T-helper 2 cell treated with Interferon-gamma antibody and Interleukin-4, amounts not matched to agents 5 μg/mL and 100 μg/mL, for 36 hours (primary cell): ENCODE measurements at places on chromosomes 3 and 15.
A peak's percentile ranks its signal among the peaks of the same experiment; 100 is the strongest.

DNA sequence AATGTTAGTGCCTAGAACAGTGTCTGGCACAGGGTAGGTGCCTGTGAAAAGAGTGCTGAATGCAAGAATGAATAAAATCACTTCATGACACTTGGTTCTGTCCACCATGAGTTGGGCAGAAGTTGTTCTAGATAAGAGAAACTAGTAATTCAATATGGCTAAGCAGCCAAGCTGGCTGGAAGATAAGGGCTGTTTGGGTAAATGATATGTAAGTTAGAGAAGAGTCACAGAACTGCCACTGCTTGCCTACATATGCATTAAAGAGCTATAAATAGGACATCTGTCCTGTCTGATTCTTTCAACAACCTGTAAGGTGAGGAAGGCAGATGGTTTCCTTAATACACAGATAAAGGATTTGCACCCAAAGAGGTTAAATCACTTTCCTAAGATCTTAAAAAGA, 13.1 kb downstream of the MTMR10 start:
- DNase-seq, result no peak

DNA sequence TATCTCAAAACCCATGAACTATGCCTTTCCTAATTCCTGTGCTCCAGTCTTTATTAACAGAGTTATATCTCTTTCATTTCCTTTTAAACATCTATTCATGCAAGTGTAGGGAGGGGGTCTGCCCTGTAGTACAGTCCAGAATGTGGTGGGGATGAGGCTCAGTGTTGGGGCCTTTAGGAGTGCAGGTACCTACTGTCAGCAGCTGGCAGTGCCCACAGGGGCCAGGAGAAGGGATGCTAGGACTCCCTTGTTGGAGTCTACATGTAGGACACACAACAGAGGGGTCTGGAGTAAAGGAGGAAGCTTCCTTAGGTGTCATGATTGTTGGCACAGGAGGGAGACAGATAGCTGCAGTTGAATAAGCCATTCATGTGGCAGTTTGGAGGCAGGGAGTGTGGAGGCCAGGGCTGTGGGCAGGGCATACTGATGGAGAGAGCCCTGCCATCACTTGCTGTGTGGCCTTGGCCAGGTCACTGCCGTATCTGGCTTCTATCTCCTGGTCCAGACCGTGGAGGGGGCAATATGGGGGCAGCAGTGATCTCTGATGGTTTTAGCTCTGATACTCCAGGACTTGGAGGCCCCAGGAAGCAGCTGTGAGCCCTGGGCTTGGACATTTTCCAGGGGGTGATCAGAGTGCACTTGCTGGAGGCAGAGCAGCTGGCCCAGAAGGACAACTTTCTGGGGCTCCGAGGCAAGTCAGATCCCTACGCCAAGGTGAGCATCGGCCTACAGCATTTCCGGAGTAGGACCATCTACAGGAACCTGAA, 29.5 kb downstream of the ESYT3 start:
- no peak for DNase-seq

GRCh38 chr3:26681632-26682031, 59.1 kb downstream of the LRRC3B start:
- no peak for DNase-seq

GRCh38 chr3:99499235-99500158, 138.9 kb upstream of the COL8A1 start:
- no peak for DNase-seq

DNA sequence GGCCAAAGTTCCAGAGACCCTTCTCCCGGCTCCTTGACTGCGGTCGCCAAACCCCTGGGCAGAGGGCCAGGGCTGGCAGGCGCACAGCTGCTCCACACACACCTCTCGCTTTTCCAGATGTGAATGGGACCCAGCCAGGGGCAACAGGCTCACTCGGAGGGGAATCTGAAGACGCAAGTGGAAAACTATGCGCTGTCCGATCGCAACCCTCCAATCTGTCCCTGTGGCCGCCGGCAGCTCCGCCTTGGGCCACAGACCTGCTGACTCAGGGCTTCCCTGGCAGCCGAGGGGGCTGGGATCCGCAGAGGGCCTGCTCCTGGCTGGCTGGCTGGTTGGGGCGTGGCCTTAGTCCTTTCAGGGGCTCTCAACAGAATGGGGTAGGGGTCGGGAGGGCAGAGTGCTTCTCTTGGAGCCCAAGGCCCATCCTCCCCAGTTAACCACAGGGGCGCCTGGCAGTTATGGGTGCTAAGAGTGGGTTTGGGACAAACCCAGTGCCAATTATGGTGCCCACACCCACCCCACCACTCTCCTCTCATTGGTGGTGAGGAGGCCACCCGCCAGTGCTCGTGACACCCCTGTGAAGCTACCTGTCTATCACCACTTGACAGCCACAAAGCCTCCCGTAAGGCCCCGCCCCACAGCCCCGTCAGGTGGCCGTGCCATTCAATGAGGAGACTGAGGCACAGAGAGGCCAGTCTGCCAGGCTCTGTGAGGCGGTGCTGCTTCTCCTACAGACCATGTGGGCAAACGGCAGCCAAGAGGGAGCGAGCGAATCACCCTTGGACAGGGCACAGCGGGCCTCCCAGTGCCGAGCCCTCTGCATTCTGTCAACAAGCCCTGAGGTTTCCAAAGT, 53.8 kb downstream of the IQSEC1 start:
- DNase-seq, result no peak

GRCh38 chr15:38263996-38264395, 11.4 kb downstream of the SPRED1 start:
- no peak for DNase-seq

- peak; percentile 18 for DNase-seq
Observed at GRCh38 chr3:42698911-42699230, 3.7 kb downstream of the HHATL start.

DNA sequence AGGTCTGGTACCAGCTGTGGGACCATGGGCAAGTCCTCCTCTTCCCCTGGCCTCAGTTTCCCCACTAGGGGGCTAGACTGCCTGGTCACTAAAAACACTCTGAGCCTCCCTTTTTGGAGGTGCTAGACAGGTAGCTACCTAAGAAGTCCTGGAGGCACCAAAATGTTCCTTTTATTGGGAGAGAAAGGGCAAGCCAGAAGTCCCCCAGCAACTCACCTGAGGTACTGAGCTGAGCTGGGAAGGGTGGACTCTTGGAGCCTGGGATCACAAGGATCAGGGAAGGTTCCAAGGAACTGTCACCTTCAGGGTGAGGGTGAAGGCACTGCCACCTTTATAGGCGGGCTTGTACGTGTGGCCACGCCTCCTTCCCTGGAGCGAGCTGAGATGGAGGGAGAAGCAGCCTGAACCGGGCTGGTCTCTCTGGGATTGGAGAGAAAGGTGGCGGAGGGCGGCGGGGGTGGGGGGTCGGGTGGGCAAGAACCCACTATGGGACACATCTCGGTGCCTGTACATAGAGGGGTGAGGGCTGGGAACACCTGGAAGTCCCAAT, at the start of gene CYP1A1:
Gene CYP1A1, minus strand, starts transcription at position 304 of the 550 bp plus-strand sequence. CDS start 2,431 bp downstream, outside the sequence.
- DNase-seq, result no peak

- no peak for DNase-seq
Observed at GRCh38 chr3:30469133-30469532, 137.3 kb upstream of the TGFBR2 start.

DNA sequence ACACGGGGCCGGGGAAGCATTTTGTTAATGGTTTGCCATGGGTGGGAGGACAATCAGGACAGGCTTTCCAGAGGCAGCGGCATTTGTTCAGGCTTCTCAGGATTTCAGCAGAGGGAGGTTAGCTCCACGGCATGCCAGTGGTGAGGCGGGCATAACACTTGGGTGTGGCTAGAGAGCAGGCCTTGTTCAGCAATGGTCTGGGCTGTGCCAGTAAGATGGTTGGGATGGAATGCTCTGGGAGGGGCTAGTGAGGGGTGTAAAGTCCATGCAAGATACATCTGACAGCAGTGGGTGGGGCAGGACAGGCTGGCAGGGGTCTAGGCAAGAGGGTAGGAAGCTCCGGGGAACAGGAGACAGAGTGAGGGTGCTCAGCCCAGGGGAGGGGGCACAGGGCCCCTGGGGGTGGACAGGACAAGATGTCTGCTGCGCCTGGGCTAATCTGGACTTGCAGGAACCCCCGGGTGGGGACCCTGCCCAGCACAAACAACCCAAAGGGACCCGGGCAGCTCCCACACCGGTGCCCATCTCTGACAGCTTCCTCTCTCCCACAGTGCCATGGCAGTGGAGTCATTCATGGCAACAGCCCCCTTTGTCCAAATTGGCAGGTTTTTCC, 8.4 kb downstream of the TMEM43 start:
- DNase-seq, result no peak

GRCh38 chr15:91561371-91562100, 292.0 kb upstream of the SLCO3A1 start:
- DNase-seq, result no peak

DNA sequence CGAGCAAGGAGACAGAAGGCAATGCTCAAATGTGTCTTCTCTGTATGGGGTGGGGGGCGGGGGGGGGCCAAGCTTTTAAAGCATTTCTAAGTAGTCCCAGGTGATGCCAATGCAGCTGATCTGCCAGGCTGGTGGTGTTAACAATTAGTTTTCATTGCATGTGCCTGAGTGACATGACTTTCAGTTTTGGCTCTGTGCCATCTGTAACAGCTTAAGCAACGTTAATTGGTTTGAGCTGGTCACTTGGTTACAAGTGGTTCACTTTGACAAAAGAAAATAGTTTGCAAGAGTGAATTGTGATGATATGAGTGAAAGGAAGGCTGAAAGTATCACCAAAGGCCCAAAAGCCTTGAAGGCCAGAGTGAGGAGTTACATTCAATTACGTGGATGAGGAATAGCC, 26.4 kb upstream of the LRIG1 start:
- DNase-seq, result no peak

GRCh38 chr3:52145736-52146110, 8.5 kb downstream of the POC1A start:
- DNase-seq, result no peak

DNA sequence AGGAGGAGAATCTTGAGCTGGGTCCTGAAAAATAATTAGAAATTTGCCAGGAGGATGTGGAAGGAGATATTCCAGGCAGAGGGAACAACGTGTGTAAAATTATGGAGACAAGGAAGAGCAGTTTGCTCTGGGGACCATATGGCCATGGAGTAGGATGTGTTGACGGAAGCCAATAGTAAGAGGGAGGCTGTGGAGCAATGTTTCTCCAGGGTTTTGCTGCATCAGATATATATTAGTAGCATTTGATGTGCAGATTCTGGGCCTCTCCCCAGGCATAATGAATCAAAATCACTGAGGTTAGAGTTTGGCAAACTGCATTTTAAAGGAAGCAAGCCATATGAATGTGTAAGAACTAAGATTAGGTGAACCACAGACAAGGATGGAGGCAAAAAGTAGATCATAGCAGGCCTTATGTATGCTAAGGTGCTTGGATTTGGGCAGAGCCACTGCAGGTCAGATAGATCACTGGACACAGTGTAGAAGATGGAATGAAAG, 192.9 kb upstream of the IL12A start:
- DNase-seq, result no peak

DNA sequence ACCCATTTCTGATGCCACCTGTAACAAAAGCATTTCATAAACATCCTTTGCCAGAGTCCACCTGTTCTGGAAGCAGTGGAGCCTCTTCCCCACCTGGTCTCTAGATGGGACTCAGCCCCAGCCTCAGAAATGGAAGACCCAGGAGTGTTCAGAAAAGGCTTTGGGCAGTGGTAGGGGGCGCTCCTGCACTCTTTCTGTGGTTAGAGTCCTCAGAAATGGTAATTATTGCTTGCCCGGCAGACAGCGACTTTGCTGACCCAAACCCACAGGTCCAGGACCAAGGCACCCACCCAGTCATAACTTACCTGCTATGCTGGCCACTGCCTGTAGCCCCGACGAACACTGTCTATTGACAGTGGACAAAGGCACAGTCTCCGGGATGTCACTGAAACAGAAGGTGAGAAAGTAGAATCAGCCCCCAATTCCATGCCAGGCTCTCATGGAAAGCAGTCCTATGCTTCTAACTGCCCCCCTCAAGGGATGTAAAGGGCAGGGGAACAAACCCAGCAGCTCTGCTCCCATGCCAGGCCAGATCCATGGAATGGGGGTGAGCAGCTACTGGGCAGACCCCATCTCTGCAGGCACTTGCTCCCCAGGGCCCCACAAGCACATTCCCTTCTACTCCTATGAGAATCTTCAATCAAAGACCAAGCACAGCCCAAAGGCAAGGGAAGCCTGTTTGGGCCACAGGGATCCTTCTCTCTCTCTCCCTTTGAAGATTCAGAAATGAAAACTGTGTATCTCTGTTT, 5.1 kb downstream of the ACAA1 start:
- no peak for DNase-seq

DNA sequence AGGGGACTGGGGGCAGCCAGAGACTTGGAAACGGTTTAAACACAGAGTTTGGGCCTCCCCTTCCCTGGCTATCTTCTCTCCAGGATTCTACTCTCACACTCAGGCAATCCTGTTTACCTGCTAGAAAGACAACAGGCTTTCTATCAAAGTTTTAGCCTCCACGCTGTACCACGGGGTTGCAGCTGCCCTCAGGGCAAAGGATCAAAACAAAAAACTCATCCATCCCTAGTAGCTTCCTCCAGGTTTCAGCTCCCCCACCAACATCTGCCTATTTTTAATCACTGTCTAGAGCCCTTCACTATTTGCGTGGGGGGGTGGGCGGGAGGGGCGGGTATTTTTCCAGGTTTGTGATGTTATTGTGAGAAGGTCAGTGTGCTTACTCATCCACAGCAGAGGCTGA, 286.8 kb upstream of the TRIM42 start:
- no peak for DNase-seq

DNA sequence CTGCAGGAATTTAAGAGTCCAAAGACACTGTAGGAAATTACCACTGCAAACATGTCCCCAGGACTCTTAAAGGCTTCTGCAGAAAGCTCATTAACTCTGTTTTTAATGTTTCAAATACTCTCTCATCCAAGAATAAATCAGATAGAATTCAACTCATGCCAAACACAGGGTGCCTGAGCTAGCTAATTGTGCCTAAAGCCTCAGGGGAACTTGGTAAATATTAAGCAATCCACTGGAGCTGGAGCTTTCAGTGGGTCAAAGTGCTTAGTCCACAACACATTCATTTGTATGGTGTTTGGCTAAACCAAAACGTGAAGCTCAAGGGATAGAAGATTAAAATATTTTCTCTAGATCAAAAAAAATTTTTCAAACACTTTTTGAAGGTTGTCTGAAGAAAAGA, 131.4 kb downstream of the THRB start:
- no peak for DNase-seq

GRCh38 chr3:169744366-169745054, 20.4 kb downstream of the TERC start:
- no peak for DNase-seq

DNA sequence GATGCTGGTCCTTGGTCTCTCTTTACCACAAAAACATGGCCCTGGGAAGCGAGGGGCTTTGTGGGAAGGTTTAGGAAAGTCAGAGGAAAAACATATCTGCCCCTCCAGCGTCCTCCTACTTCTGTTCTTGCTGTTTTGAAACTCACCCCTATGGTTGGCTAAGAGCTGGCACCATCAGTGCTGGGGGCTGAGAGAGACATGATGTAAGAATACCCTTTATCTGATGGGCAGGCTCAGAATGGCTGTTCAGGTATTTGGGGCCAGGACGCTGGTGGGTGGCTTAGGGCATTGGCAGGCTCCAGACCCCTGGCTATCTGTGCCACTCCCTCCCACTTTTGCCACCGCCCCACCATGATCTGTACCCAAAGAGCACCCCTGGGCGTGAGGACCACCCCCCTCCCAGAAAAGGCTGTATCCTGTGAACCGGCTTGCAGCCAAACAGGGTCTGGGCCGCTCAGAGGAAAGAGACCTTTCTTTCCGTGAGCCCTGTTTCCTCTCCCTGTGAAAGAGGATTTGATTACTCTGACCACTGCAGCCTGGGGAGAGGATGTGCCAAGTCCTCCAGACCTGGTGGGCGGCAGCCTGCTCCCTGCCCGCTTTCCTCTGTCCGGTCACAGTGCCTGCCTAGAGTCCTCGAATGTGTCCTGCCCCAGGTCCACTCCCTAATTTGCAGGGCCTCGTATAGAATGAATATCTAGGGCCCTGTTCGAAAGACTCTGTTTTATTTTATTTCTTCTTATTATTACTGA, 61.3 kb upstream of the SLC6A6 start:
- no peak for DNase-seq

GRCh38 chr15:77901921-77902750, 175.4 kb downstream of the TBC1D2B start:
- no peak for DNase-seq
